ENCODE measurements at places on chromosomes 11 and 22.

DNA sequence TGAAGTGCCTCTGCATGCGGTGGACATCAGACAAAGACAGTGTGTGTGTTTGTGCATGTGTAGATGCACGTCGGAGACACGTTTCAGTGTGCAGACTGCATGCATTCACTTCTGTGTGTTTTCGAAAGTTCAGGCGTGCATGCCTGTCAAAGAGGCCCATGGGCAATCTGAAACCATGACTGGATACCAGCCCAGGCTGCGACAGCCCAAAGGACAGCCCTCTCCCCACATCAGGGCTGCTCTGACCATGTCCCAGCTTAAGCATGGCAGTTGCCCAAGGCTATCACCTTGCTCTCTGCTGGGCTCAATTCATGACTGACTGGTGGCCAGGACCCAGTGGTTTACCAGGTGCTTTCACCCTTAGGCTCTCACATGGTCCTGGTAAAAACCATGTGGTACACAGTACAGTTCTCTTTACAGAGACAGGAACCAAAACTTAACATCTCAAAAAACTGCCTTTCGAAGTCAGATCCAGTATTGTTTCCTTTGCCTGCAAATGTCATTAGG lies 423.7 kb upstream of the CADM1 start:
- no peak for DNase-seq

- DNase-seq, result no peak
Observed at GRCh38 chr11:14373941-14374646, 15.1 kb upstream of the RRAS2 start.

DNA sequence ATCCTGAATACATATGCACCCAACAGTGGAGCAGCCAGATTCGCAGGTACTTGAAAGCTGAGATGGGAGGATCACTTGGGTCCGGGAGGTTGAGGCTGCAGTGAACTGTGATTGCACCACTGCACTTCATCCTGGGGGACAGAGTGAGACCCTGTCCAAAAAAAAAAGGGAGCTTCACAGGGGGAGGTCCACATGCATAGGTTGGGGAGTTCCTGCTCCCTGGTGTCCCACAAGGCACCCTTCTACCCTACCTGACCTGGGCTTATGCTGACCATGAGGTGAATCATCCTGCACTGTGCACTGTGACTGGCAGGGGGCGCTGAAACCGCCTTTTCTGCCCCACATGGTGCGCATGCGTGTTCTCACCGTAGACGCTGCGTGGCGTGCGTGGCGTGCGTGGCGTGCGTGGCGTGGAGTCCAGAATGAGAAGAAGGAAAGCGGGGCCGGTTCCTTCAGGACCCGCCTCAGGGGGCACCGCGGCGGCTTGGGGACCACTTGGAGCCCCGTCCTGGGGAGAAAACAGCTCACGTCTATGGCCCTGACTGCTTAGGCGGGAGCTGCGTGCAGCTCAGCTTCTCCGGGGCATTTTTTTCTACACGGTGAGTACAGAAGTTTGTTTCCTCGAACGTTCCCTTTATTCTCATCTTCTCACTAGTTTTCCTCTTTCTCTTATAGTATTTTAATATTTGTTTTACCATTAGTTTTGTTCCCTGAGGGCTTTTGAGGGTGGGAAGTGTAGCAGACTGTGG lies 116.6 kb upstream of the GRK3 start:
- peak; percentile 65 for DNase-seq

DNA sequence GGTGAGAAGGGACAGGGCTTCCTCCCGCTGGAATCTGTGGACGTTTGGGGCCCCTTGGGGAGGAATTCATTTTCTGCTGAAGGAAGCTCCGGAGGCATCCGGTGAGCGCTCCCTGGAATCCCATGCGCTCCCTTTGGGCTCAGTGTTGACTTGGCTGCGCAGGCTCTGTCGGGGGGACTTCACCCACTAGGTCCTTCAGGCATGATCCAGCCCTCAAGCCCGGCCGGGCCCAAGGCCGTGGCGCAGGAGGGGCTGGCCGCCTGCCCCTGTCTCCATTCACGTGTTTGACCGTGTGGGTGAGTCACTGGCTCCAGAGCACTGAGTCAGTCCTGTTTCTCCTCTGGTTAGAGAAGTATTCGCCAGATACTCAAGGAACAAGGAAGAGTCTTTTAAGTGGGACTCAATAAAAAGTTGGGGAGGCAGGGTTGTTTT lies 1.4 kb downstream of the CTTN start:
- DNase-seq, result peak; percentile 92

DNA sequence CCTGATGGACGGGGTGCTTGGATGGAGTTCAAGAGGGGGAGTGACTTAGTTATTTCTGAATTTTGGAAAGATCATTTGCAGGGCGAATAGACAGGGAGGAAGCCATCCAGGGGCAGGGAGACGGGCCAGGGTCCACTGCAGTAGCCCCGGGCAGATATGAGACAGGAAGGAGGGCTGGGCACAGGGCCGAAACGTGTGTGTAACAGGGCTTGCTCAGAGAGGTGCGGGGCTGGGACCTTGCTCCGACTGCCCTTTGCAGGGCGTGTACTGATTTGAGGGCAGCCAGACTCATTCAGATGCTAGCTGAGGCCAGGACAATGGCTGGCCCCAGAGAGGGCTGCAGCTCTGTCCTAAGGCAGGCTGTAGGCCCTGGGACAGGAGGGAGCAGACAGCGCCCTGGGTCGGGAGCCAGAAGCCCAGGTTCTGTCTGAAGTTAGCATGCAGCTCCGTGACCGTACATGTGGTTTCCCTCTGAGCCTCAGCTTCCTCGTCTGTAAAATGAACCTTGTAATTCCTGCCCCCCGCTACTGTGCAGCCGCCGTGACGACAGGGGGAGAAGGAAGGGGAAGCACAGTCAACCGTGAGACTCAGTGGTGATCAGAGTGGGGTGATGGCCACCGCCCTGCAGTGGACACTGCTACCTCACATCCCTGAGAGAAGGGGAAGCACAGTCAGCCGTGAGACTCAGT lies 103.4 kb downstream of the PHF21B start:
- no peak for DNase-seq

- no peak for DNase-seq
Observed at GRCh38 chr11:64801561-64802369, 1.2 kb downstream of the MAP4K2 start.

DNA sequence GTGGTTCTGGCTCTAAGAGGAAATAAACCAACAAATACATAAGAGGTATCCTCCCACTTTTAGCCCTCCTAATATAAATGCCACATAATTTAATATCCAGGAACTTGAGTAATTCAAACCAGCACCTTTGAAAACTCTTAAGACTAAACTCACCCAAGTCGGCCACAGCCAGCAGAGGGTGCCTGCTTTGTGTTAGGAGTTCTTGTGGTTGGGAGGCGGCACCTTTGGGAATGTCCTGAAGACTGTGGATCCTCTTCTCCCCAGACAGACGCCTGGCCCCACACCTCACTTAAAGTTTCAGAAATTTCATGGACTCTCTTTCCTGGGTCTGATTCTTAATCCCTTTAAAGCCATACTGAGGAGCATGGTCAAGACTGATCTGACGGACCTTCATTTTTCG lies 169.0 kb downstream of the TBC1D22A start:
- DNase-seq, result no peak

DNA sequence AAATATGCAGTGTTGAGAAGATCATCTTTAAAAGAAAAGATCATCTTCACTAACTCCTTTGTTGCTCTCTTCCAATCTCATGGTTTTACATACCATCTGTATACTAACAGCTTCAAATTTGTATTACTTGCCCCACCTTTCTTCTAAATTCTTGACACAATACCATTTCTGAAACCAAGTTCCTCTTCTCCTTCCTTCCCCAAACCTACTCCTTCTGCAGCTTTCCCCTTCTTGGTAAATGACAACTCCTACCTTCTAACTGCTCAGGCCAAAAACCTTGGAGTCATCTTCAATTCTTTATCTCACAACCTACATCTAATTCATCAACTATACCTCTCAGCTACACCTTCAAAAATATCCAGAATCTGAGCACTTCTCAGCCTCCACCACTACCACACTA lies 9.3 kb downstream of the PRCP start:
- DNase-seq, result no peak

GRCh38 chr11:79363256-79363655 lies 77.6 kb downstream of the TENM4 start:
- no peak for DNase-seq

DNA sequence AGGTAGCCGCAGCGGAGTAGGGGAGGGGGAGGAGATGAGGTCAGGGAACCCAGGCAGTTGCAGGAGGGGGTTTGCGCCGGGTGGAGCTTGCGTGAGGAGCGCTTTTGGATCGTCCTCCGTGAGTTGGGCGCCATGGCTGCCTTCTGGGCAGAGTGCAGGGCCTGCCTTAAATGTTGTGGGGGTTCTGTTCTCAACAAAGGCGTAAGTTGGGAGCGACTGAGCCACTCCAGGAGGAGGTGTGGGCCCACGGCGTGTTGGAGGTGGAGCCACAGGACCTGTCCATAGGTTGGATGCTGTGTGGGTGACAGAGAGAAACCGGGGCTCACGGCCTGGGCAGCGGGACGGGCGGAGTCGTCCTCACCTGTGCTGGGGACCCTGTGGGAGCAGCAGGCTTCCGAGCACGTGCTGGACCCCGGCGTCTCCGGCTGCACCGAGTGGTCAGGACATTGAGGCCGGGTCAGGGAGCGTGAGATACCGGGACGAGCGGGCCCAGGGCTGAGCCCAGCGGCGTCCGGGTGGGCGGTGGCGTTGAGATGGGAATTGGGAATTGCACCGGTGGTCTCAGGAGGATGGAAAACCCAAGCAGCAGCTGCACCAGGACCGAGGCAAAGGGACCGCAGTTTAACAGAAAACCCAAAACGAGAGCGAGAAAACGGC lies 977 bp upstream of the PGGHG start:
- DNase-seq, result no peak

- no peak for DNase-seq
Observed at GRCh38 chr22:42074132-42074811, at the start of gene PHETA2. PHETA2 (plus strand) TSS chr22:42074248; CDS start chr22:42077294, 3,046 bp downstream.

- DNase-seq, result no peak
Observed at GRCh38 chr11:26626346-26626745, 54.3 kb upstream of the MUC15 start.

GRCh38 chr11:116172156-116172555 lies 600.6 kb downstream of the BUD13 start:
- no peak for DNase-seq

DNA sequence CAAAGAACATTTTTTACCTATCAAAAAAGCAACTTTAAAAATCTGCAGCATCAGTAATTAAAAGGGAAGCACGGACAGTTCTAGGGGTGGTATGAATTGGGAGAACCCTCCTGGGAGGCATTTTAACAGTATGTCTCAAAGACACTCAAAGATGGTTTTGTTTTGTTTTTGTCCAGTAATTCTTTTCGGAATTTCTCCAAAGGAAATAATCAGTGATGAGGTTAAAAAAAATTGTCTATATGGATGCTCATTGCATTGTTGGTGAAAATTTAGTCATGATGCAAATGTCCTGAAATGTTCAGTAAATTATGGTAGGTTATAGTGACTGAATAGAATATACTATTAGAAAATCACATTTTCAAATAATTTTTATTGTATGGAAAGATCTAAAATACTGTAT lies 115.1 kb downstream of the ATXN10 start:
- DNase-seq, result no peak

DNA sequence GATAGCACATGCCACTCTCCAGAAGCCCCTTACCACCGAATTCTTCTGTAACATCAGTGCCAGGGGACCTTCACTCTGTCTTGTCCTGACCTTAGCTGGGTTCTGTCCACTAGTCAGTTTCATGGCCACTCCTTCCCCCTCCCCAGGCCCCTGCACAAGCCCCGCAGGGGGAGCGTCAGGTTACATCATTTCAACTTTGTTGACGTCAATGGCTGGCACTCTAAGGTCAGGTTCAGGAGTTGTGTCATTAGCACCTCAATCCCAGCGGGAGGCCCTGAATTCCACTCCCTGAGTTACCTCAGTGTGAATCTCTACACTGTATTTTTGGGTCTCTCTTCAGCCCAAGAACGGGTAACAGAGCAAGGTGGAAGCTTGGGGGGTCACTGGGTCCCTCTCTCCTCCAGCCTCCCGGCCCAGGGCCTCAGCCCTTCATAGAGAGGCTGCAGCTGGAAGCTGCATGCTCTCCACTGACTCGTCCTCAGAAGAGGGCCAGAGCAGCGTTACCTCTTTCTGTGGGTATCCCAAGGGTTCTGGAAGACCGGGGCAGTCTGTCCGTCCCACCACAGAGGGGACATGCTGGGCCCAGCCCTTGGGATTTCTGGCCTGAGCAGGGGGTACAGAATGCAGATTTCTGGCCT lies 10.3 kb downstream of the USH1C start:
- no peak for DNase-seq

- DNase-seq, result no peak
Observed at GRCh38 chr11:119515771-119516400, 92.9 kb upstream of the THY1 start.

DNA sequence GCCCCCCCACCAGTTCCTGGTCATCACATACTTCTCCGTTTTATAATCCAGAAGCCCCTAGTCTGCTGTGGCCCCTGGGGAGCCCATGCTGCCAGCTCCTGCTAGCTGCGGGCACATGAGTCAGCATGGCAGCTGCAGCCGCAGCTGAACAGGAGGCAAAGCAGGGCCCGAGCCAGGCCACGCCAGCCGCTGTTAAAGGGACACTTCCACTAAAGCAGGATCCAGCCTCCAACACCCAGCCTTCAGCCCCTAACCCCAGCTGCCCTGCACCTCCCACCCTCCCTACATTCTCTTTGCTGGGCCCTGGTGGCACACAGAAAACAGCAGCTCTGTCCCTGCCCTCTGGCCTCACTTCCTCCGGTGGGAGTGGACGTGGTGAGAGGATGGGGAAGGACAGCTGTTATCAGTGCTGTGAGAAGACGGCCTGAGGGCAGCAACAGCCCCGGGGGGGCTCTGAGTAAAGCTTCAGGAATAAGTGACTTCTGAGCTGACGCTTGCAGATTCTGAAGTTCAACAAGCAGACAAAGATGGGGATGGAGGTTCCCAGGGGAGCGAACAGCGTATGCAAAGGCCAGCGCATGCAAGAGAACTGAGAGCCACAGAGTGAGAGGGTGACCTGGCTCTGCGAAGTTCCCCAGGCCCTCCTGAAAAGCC lies 688 bp upstream of the LRRC74B start:
- peak; percentile 41 for DNase-seq

DNA sequence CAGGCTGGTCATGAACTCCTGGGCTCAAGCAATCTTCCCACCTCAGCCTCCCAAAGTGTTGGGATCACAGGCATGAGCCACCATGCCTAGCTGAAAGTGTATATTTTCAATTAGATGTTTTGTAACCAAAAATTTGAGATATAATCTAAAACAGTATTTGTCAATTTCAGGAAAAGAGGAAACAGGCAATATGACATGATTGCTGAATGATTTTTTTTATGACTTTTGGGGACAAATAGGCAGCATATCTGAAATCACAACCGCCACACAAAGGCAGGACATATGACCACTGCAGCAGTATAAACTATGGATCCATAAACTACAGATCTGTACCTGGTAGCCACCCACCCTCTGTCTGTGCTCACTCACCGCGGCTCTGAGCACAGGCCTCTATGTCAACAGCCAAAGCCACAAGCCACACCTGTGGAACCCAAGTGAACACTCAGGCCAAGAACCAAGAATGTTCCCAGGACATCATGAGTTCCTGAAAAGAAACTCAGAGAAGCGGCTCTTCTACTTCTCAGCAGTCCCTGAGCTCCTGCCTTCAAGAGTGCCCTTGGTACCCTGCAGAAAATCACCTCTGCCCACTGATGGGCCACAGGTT lies 22.5 kb downstream of the PISD start:
- no peak for DNase-seq

GRCh38 chr22:17958166-17958565 lies 66.2 kb downstream of the MICAL3 start:
- DNase-seq, result no peak

- DNase-seq, result no peak
Observed at GRCh38 chr11:1842149-1843097, 3.6 kb downstream of the TNNI2 start.

Measured in HS-27A (cell line).